Activated naive CD8-positive, alpha-beta T cell treated with anti-CD3 and anti-CD28 coated beads for 36 hours (primary cell): ENCODE measurements at places on chromosomes 3 and 15.
A peak's percentile ranks its signal among the peaks of the same experiment; 100 is the strongest.

DNA sequence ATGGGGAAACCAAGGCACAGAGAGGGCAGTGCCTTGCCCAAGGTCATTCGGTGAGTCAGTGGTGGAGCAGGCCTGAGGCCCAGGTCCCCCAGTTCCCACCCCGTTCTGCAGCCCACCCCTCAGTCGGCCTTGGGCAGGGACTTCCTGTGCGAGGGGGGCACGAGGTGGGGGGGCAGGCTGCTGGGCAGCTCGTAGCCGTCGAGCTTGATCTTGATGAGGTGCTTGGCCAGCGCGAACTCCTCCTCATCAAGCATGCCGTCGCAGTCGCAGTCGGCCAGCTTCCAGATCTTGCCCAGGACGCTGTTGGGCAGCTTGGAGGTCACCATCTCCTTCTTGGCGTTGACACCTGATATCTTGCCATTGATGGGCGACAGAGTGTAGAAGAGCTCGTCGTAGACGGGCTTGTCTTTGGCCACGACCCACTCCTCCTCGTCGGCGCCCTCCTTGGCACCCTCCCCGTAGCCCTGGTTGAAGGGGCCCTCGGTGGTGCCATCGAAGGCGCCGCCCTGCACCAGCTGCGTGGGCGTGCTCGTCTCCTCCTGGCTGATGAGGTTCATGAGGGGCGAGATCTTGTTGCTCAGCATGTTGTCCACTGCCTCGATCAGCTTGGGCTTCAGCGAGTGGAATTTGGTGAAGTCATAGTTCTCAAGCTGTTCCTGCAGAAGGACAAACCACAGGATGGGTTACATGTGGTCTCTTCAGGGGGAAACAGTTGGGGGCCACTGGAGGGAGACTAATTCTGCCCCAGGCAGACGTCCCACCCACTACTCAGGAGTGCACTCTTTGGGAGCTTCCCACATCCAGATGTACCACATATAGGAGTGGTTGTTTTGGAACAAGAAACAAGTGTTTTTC lies 6.9 kb upstream of the SPTBN5 start:
- no peak for DNase-seq

- DNase-seq: no peak
Observed at GRCh38 chr15:57747206-57747896, 40.8 kb downstream of the POLR2M start.

GRCh38 chr15:81524496-81524895 lies 150.5 kb upstream of the TMC3 start:
- DNase-seq: no peak

DNA sequence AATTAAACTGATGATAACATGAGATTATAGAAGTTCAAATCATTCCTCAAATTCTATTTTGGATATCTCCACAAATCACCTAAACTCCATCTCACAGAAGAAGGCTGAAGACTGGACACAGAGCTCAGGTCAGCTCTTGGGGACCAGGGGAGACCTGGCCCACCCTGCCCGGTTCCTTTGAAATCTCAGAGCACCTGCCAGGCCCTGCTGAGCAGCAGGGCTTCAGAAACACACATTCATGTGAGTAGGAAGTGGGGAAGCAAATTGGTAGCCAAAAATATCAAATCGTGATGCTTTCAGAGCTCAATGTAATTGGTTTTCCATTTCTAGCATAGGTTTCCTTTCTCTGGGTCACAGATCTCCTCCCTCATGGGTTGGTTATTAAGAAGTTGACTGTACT lies 76.2 kb downstream of the OCA2 start:
- no peak for DNase-seq

GRCh38 chr3:115233021-115233420 lies 85.9 kb upstream of the ZBTB20 start:
- no peak for DNase-seq

GRCh38 chr15:74311734-74312444 lies 55.6 kb downstream of the CYP11A1 start:
- no peak for DNase-seq

DNA sequence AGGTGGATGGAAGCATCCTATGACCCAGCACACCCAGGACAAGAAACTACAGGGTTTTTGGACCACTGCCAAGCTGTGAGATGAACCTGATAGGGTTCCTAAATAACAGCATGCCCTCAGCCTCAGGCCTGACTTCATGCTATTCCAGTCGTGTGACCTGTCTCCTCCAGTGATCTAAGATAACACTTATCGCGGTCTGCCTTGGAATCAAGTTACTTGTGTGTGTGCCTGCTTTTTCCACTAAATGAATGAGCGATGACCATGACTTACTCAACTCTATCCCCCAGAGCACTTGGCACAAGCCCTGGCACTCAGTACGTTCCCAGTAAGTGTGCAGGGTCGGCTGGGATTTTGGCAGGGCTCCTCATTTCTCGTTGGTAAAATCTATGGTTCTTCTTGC lies 172.7 kb upstream of the TP63 start:
- no peak for DNase-seq

GRCh38 chr3:53817211-53817610 lies 29.0 kb downstream of the CHDH start:
- no peak for DNase-seq

DNA sequence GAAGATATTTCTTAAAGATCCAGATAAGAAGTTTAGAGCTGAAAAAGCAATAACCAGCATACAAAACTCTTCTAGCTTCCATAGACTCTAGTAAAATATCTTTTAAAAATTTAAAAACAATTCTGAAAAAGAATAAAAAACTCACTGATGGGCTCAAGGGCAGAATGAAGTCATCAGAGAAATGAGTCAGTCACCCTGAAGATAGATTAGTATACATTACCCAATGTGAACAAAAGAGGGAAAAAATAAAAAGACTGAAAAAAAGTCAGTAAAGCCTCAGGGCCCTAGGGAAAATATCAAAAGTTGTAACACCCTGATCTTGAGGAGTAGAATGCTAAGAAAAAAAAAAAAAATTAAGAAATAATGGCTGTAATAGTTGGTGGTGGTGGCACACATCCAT lies 11.4 kb downstream of the DET1 start:
- no peak for DNase-seq

GRCh38 chr3:76958274-76958673 lies 81.6 kb upstream of the ROBO2 start:
- DNase-seq: no peak

GRCh38 chr3:49199239-49199899 lies 28.0 kb downstream of the KLHDC8B start:
- DNase-seq: peak; percentile 10

DNA sequence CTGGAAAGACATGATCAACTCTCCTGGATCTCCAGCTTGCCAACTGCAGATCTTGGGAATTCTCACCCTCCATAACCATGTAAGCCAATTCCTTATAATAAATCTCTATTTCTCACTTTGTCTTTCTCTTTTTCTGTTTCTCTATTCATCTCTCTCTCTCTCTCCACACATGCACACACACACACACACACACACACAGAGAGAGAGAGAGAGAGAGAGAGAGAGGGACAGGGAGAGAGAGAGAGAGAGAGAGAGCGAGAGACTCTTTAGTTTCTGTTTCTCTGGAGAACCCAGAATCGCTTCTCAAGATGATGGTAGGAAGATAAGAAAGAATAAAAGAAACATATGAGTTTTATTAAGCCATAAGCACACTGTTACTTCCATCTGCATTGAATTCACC lies 111.9 kb downstream of the BCHE start:
- no peak for DNase-seq

DNA sequence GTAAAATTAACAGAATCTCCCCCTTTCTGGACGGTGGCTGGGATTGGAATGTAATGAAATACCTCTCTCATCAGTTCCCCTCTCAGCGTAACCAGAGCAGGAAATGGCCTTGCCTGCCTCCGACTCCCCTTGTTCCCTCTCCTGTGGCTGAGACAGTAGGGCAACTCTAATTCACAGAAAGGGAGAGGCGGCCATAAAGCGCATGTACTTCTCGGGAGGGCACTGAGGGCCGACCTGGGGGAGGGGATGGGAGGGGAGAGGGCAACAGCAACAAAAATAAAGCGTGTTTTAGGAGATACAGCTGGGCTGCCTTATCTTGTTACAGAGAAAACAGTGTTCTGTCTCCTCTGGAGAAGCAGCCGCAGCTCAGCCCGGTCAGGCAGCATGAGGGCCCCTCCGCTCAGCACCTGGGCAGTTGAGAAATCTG lies 783.3 kb upstream of the ARRDC4 start:
- no peak for DNase-seq

DNA sequence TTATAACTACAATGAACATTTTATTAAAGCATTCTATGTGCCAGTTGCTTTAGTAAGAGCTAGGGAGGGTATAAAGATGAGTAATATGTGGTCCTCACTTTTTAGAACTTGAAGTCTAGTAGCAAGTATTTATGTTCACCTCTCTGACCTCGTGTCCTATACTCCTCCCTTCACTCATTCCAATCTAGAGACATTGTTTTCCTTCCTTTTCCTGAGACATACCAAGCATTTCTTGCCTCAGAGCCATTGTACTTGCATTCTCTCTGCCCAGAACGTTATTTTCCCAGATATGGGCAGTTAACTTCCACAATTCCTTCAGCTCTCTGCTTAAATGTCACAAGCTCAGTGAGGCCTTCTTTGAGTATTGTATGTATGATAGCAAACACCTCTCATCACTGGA lies 408.6 kb downstream of the PDCD6IP start:
- DNase-seq: no peak

DNA sequence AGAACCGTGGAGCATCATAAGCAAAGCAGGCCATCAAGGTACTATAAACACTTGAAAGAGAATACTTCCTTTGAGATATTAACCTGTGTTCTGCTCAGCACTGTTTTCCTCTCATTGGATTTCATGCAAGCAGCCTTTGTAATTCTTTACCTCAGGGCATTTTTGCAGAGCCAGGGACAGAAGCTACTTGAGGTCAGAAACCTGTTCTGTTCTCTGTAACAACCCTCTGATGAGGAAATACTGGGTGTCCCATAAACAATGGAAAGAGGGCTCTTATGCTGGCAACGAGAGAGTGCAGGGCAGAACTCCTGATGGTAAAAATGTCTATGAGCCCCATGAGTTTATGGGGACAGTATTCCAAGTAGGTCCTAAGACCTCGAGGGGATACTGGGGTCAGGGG lies 66.0 kb downstream of the DCLK3 start:
- DNase-seq: no peak

DNA sequence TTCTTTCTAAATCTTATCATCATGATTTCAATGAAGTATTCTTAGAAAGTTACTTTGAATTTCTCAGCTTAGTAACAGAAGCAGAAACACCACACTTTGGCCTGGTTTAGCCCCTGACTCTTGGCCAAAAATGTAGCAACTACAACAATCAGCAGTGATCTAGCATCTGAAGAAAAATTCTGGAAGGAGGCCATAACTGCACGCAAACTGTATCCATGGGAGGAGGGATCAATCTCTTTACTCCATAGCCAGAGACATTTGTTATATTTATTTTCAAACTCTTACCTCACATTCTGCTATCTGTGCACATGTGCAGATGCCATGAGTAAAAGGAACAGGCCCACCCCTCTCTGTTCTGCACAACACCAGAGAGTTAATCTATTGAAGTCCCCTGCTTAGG lies 251.0 kb upstream of the P2RY1 start:
- DNase-seq: no peak

DNA sequence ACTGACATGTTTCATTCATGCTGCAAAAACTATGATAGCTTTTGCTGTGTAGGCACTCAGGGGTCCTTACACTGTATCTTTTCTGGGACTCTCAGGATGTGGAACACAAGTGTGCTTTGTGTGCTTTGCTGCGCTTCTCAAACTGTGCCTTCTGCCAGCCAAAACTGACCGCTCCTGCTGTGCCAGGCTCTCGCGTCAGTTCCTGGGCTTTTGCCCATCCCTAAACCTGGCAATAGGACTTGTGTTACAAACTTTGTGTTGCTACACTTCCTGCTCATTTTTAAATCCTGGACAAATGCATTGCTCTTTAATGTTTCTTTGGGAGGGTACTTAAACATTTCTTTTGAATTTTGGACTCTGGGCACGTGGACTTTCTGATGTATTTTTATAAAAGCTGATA lies 60.3 kb downstream of the DIPK2A start:
- DNase-seq: no peak

DNA sequence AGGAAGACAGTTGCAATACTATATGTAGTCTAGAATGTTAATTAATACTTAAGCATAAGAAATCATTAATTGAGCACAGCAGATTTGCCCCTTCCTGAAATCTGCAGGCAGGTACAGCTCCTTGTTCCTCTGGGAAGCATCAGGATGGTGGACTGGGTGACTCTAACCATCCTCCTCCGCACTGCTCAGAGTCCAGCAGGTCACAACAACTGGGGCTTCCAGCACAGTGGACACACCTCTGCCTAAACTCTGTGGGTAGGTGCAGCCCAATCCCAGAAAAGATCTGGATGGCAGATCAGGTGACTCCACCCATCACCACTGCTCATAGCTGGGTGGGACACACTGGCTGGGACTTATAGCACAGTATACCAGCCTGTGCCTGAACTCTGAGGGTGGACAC lies 189.9 kb upstream of the TMCO5A start:
- DNase-seq: no peak

GRCh38 chr3:46913644-46914043 lies 36.1 kb downstream of the PTH1R start:
- no peak for DNase-seq

- DNase-seq: no peak
Observed at GRCh38 chr3:10983219-10983916, 9.2 kb upstream of the SLC6A1 start.

- no peak for DNase-seq
Observed at GRCh38 chr15:60400944-60401343, 3.2 kb upstream of the ANXA2 start.

GRCh38 chr3:166957121-166957520 lies 423.0 kb downstream of the ZBBX start:
- no peak for DNase-seq

GRCh38 chr15:65275104-65275727 lies 11.5 kb downstream of the PARP16 start:
- no peak for DNase-seq

DNA sequence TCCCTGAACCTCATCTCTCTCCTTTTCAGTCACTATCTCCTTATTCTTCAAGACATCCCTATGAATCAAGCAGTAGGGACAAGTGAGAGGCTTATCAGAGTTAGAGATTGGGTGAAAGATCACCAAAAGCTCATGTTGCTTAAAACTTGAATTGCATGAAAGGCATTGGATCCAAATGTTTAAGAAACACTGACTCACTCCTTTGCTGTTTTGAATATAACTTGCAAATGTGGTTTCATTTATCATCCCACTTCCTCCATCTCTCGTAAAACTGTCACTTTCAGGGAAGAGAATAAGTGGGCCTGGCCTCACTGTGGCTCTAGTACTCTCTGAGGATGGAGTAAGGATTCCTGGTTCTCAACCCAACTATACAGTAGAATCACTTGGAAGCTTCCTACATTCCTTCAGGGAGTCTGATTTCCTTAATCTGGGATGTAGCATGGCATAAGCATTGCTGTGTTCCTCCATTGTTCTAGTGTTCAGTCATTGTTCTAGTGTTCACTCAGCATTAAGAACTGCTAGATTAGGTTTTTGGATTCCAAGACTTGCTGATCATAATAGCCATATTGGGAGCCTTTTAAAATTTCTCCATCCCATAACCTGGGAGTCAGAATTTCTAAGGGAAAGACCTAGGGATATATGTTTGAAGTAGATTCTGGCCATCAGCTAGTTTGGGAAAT lies 171.8 kb downstream of the TMEM108 start:
- no peak for DNase-seq

GRCh38 chr15:97084650-97085049 lies 754.1 kb downstream of the NR2F2 start:
- DNase-seq: no peak
